ENCODE measurements at places on chromosomes 2 and 18. TPM values are rescaled to one million over a fixed set of nuclear protein-coding genes. Genes with fewer than 3 reads are reported as not detected.
A peak's percentile ranks its signal among the peaks of the same experiment; 100 is the strongest.

DNA sequence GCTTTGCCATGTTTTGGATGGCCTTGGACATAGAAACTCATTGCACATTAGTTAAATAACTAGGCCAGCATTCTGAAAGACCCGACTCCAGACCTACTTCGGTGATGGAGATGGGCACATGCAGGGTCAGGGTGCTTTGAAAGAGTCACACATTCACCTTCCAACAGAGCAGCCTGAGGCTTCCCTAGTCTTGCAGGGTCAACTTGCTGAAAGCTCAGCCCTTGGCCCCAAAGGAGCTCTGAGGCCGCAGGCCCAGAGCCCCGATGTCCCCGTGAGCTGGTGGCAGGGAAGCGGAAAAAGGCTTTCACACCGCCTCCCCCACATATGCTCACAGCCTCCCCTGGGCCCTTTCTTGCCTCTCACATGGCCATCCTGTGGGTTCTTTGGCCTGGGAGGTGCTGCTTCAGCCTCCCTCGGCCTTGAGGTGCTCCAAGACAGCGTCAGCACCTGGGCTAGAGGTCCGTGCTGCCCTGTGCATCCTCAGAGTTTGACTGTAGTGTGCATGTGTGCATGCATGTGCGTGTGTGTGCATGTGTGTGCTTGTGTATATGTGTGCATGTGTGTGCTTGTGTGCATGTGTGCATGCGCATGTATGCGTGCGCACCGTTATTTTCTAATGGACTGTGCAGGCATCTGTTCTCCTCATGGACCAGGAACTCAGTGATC, 21.6 kb downstream of the LDLRAD4 start:
- no peak for DNase-seq

DNA sequence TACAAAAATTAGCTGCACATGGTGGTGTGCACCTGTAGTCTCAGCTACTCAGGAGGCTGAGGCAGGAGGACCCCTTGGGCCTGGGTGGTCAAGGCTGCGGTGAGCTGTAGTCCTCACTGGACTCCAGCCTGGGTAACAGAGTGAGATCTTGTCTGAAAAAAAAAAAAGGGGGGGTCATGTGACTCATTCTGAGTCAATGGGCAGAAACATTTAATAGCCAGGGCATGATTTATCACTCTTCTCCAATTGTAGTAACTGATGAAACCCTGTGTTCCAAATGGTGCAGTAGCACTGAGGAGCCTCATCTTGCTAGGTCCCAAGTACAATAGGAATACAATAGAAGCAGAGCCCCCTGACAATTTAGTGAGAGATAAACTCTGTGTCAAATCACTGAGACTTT, 78.9 kb upstream of the CCDC68 start:
- peak; percentile 37 for DNase-seq

DNA sequence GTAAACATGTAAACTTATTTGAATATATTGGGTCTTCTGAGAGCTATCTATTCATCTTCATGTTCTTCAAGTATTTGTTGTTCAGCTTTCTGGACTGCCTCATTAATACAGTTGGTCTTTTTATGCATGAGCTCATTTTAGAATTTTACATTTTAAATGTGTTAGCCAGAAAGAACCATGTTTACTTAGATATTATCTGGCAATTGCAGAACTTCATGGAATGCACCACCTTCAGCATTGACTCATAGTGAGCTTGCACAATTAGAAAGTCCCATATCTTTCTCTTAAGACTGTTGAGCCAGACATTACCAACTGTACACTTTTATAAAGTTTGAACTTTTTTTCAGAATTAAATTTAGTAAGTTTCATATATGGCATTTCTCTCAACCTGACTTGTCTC, 536.7 kb downstream of the RIT2 start:
- DNase-seq = no peak

Gene ALKAL2
- not detected for polyA plus RNA-seq

Gene MLPH
- 0.54 TPM for polyA plus RNA-seq

DNA sequence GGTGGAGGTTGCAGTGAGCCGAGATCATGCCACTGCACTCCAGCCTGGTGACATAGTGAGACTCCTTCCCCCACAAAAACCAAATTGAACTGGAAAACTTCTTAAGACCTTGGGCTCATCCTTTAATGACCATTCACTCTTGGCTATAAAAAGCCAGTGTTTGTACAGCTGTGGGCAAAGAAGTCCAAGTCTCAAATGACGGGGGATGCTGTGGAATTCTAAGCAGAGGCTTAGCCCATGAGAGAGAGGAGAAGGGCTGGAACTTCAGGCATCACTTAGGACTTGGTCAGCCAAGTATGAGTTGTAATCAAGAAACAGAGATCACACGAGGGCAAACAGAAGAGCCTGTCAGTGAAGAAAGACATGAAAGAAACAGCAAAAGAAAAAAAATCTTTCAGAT, 79.3 kb upstream of the POU3F3 start:
- no peak for DNase-seq

DNA sequence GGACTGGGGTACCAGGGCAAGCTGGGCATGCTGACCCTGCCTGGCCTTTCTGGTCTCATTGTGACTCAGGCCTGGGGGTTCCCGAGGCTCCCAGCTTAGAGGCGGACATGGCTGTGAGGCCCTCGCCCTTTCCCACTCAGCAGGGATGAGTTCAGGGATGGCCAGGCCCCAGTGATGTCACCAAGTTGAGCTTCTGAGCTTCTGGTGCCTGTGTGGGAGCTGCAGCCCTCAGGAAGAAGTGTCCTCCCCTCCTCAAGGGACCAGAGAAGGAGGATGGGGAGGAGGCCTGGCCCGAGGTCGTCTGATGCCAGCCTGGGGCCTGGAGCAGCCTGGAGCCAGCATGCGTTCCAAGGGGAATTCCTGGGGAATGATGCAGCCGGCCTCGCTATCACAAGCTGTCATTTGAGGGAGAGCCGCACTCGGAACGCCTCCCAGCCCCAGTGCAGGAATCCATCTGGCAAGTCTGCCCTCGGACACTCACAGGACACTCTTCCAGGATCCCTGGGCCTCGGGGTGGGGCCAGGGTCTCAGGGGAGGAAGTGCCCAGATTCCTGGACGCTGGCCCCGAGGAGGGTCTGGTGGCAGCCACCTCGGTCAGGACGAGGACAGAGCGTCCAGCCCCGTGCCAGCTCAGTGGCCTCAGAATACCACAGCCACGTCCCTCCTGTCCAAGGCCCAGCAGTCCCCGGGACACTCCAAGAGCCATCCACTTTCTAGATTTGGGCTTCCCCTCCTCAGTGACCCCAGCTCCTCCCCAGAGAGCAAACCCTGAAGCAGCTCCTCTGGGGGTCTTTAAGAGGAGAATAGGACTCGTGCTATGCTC, 61.2 kb upstream of the GPC1 start:
- peak; percentile 46 for DNase-seq

Gene GPBAR1
- 0.11 TPM for polyA plus RNA-seq

DNA sequence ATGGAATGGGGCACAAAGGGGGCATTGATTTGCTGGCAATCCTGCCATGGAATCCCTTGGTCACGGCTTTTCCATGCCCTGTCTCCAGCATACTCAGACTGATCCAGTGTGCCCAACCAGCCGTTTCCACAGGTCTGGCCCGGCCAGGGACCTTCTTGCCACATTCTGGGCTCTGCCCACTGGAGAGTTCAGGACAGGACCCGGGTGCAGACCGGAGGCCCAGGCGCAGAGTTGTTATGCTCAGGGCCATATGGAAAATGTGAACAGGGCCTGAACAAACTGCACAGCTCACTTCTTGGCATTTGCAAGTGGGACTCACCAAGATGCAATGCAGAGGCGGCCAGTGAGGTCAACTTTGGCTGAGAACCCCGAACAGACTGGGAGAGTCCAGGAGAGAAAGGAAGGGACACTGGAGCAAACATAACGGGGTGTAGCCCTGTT, 15.6 kb upstream of the ASAP2 start:
- no peak for DNase-seq

Measured in foreskin keratinocyte (primary cell).